ENCODE measurements at places on chromosomes 6 and 20. TPM values are rescaled to one million over a fixed set of nuclear protein-coding genes. Genes with fewer than 3 reads are reported as not detected.

DNA sequence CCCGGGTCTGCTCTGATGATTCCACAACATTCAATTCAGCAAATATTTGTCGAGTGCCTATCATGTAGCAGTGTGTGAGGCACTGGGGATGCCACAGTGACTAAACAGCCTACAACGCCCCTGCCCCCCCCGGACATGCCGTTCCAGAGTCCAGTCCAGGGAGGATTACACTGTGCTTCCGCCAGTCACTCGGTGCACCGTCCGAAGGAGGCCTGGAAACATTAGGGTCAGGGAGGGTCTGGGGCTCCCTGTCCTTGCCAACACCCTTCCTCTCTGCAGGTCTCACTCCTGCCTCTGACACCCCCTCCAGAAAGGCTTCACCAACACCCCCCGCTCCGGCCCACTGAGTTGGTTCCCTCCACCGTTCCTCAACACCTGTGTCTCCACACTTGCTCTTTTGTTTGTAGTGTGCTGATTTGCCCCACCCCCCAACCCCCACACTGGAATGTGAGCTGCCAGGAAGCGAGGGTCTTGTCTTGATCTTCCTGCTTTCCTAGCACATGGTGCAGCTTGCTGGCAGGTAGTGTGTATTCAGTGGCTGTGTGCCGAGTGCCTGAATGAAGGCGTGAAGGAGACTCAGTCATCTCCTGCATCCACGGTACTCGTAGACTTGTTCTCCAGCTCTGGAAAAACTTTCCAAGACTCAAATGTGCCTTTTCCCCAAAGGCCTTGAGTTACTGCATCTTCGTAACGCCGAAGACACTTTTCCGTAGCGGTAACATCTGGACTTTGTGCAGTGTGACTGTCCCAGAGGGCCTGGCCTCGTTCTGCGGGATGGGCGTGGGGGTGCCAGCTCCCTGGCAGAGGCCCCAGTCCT, 150.4 kb downstream of the ZDHHC14 start:
- DNase-seq: no peak

FUT9 gene
- not detected for total RNA-seq

GRCh38 chr6:41055149-41055548, 2.1 kb downstream of the APOBEC2 start:
- no peak for DNase-seq

GRCh38 chr20:31770243-31770642, 31.2 kb downstream of the TPX2 start:
- no peak for DNase-seq

DNA sequence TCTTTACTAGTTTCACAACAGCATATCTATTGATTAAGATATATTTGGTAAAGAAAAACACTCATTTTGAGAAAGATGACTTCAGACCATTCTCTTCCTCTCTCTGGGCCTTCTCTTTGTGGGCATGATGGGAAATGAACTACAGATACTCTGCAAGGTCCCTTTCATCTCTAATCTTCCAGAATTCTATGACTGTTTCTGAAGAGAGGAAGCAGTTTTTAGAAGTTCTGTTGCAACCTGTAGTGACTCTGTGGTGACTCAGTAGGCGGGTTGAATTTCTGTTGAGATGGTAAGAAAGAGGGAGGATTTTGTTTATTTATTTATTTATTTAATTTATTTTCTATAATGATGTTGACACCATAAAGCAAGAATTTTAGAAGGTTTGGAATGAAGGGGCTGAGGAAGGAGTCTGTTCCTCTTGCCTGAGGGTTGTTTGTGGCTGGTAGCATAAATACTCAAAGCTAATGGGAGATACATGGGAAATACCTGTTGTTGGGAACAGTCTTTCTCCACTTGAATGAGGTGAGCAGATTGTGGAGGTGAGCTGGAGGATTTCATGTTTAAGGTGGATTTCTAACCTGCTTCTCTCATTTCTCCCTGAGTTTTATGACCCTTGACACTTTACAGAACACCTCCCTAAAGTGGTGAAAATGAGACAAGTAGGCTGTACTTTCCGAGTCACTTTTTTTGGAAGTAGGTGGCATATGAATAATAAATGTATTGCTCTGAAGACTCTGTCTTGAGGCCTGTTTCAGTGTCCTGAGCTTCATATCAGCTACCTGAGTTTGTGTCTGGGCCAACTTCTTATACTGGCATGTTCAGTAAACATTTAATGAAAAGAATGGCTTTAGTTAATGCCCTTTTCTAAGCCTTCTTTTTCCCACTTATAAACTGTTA, 15.0 kb downstream of the ACSS2 start:
- DNase-seq: no peak

SAPCD1 gene
- 1.6 TPM for total RNA-seq

DNA sequence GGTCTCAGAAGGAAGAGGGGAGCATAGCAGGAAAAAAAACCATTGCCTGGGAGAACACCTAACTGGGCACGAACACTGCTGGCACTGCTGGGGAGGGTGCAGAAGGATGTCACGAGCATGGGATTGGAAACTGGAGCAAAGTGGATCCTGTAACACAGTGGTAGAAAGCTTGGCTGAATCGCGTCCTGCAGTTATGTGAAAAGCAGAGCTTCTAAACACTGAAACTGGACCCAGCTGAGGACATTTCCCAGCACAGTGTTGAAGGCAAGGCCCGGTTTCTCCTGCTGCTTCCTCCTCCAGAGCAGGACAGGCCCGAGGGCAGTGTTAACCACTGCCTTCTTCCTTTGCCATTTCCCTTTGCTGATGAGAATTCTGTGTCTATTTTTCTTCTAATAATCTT, 6.7 kb downstream of the APMAP start:
- DNase-seq: no peak

Data from naive thymus-derived CD8-positive, alpha-beta T cell (primary cell).